Esophagus muscularis mucosa (tissue), 4 donors: ENCODE measurements at places on chromosomes 7 and 10. TPM values are rescaled to one million over a fixed set of nuclear protein-coding genes. Genes with fewer than 3 reads are reported as not detected.

- no peak for DNase-seq
- H3K36me3 ChIP-seq, result no peaks in the 10 kb centered on the region
- H3K4me1 ChIP-seq, result no peaks in the 10 kb centered on the region
- H3K27ac ChIP-seq, result no peak overlapping the region
These were observed 849.8 kb upstream of the SORCS1 start for GRCh38 chr10:108014145-108014901.

- H3K27ac ChIP-seq, result no peak overlapping the region
- H3K4me1 ChIP-seq, result peaks cover 6% of the 10 kb centered on the region
- no peak for DNase-seq
- no peak overlapping the region for H3K4me3 ChIP-seq
These were observed 86.0 kb downstream of the MKLN1 start for GRCh38 chr7:131413711-131414110.

DNA sequence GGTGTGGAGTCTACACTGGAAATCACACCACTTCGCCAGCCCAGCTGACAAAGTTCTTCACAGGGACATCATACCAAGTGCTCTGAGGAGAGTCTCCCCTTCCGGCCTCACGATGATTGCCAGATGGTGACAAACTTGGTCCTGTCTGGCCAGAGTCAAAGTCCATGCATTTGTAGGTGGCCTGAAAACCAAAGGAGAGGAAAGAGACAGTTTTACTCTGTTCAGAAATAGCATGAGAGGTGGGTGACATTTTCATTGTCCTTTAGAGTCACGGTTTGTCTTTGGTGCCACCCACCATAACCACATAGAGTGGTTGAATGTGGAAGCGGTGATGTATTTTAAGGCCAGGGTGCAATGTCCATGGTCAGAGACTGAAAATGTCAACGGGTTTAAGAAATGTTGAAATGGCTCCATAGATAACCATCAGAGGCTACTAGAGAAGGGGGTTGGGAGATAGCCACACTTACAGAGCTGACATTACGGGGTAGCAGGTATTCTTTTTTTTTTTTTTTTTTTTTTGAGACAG is 33.0 kb downstream of the BTBD16 start:
- no peak overlapping the region for H3K27ac ChIP-seq
- no peak overlapping the region for H3K4me3 ChIP-seq
- no peaks in the 10 kb centered on the region for H3K27me3 ChIP-seq
- DNase-seq, result no peak

DNA sequence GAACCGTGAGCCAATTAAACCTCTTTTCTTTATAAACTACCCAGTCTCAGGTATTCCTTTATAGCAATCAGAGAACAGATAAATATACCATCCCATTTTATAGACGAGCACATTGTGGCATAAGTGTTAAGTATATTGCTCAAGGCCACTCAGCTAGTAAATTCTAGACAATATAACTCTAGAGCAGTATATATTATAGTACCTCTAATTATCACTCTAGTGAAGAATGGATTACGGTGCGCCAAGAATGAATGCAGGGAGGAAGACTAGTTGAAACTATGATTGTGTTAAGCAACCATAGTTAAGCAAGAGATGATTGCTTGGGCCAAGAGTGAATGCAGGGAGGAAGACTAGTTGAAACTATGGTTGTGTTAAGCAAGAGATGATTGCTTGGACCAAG is 60.9 kb downstream of the BRAF start:
- no peak overlapping the region for H3K27ac ChIP-seq
- DNase-seq, result no peak
- no peaks in the 10 kb centered on the region for H3K4me1 ChIP-seq
- no peaks in the 10 kb centered on the region for H3K27me3 ChIP-seq
- no peaks in the 10 kb centered on the region for H3K36me3 ChIP-seq

- no peaks in the 10 kb centered on the region for H3K4me1 ChIP-seq
- no peaks in the 10 kb centered on the region for H3K36me3 ChIP-seq
- H3K4me3 ChIP-seq, result no peak overlapping the region
- H3K27me3 ChIP-seq, result no peaks in the 10 kb centered on the region
- no peak overlapping the region for H3K27ac ChIP-seq
- no peak for DNase-seq
These were observed 400.5 kb upstream of the GRM3 start for GRCh38 chr7:86243171-86243570.

GRCh38 chr7:106365252-106366005 is 80.6 kb upstream of the NAMPT start:
- H3K27ac ChIP-seq, result no peak overlapping the region
- peaks cover 5% of the 10 kb centered on the region for H3K4me1 ChIP-seq
- no peaks in the 10 kb centered on the region for H3K27me3 ChIP-seq
- H3K4me3 ChIP-seq, result no peak overlapping the region
- H3K36me3 ChIP-seq, result no peaks in the 10 kb centered on the region

- no peaks in the 10 kb centered on the region for H3K27me3 ChIP-seq
- no peak overlapping the region for H3K27ac ChIP-seq
- no peaks in the 10 kb centered on the region for H3K36me3 ChIP-seq
- no peak for DNase-seq
- H3K4me3 ChIP-seq, result no peak overlapping the region
- H3K4me1 ChIP-seq, result no peaks in the 10 kb centered on the region
These were observed 1227.8 kb upstream of the SORCS1 start for GRCh38 chr10:108392286-108392685.

The ZNF804B gene
- not detected for total RNA-seq

The PTPN12 gene
- total RNA-seq, result 89.1 TPM
